ENCODE measurements at places on chromosomes 5 and 9. TPM values are rescaled to one million over a fixed set of nuclear protein-coding genes. Genes with fewer than 3 reads are reported as not detected.
A peak's percentile ranks its signal among the peaks of the same experiment; 100 is the strongest.

GRCh38 chr9:83623679-83624076, 735 bp downstream of the IDNK start:
- DNase-seq, result no peak
- peaks cover 16% of the 10 kb centered on the region for H3K4me1 ChIP-seq
- H3K27ac ChIP-seq, result peak overlapping the region; percentile 49

Gene LHX3
- not detected for total RNA-seq

DNA sequence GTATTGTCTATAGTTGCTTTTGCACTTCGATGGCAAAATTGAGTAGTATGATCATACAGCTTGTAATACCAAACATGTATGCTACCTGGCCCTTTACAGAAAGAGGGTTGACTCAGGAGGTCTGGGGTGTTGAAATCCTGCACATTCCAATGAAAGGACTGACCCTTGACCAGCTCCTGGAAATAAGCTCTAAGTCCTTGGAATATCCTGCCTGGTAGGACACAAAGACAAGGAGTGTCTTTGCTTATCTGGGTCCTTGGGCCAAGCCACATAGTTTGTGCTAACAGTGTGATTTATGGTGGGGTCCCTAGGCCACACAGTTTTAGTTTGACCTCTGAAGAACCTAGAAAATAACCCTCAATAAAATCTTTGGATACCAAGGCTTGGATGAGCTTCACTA, 89.3 kb upstream of the FTMT start:
- peaks cover 12% of the 10 kb centered on the region for H3K4me1 ChIP-seq
- no peaks in the 10 kb centered on the region for H3K36me3 ChIP-seq
- H3K27ac ChIP-seq, result no peak overlapping the region
- H3K4me3 ChIP-seq, result no peak overlapping the region
- no peak for DNase-seq

GRCh38 chr5:78113689-78114264, 180.7 kb downstream of the AP3B1 start:
- H3K27ac ChIP-seq, result no peak overlapping the region
- H3K4me1 ChIP-seq, result no peaks in the 10 kb centered on the region
- DNase-seq, result no peak
- no peak overlapping the region for H3K4me3 ChIP-seq
- H3K27me3 ChIP-seq, result peaks cover 2% of the 10 kb centered on the region

Data from endothelial cell (in vitro differentiated cells).